ENCODE measurements at places on chromosomes 5 and 9.

DNA sequence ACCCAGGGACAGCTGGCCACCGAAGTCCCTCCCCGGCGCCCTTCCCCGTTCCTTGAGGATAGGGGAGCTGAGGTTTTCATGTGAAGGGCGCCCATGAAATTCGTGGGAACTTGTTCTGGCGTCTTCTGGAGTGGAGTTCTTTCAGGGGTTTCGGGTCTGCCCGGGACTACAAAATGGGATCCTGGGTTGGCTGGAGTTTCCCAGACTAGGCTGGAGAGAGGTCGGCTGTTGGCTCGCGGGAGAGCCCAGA is 3.6 kb upstream of the RGMB start:
- DNase-seq = no peak

GRCh38 chr5:23314827-23315226 is 192.6 kb upstream of the PRDM9 start:
- DNase-seq = peak; percentile 72

- no peak for DNase-seq
Measured at GRCh38 chr9:128051932-128052709, 15.0 kb downstream of the NAIF1 start.

DNA sequence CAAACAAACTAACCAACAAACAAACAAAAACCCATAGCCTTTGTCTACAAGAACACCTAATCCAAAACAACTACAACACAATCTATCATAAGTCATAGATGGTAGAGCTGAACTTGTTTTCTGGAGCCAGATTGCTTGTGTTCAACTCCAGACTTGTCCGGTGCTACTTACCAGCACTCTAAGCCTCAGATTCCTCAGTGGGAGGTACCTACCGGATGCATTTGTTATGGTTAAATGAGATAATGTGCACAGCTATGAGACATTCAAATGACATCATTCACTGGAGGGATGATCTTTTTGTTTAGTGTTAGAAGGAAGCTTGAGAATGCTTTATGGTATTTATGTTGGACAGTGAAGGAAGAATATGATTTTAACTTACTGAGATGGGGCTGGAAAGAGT is 592.9 kb upstream of the C9orf72 start:
- DNase-seq = no peak

DNA sequence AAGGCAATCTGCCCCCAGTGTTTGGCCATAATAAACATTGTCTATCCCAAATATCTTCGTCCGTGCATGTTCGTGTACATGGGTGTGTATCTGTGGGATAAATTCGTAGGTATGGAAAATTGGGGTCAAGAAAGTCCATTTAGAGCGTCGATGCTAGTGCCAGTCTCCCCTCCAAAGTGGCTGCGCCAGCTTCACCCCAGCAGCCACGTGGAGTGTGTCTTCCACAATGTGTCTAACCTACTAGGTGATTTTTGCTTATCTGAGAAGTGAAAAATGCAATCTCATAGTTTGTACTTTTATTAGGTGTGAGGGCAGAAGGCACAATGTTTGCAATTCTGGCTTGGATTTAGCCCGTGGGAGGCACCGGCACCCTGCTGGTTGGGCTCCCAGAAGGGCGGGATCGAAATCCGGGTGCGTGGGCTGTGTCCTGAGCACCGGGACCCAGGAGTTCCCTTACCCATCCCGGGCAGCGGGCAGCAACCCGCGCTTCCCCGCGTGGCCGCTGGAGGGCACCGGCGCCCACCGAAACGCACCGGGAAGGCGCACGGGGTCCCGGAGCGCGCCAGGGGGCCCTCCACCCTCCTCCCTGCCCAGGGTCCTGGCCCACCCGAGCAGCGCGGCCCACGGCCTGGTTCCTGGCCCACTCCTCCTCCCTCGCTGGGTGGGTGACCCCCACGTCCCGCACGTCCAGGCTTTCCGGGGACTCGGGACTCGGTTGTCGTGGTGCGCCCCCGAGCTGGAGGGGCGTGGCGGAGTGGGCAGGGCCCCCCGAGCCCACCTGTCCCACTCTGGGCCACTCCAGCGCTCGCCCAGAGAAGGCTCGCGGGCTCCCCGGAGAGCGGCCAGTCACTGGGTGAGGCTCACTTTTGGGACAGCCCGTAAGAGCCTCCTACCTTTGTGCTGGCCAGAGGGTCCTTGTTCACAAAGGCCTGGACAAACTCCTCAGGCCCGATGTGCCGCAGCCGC is 55.4 kb upstream of the RNF130 start:
- DNase-seq = no peak

GRCh38 chr5:125961150-125961549 is 462.1 kb upstream of the GRAMD2B start:
- DNase-seq = no peak

- peak; percentile 59 for DNase-seq
Measured at GRCh38 chr5:30502277-30502676, 691.2 kb upstream of the CDH6 start.

- DNase-seq = no peak
Measured at GRCh38 chr9:84484172-84484571, 143.6 kb upstream of the SLC28A3 start.

DNA sequence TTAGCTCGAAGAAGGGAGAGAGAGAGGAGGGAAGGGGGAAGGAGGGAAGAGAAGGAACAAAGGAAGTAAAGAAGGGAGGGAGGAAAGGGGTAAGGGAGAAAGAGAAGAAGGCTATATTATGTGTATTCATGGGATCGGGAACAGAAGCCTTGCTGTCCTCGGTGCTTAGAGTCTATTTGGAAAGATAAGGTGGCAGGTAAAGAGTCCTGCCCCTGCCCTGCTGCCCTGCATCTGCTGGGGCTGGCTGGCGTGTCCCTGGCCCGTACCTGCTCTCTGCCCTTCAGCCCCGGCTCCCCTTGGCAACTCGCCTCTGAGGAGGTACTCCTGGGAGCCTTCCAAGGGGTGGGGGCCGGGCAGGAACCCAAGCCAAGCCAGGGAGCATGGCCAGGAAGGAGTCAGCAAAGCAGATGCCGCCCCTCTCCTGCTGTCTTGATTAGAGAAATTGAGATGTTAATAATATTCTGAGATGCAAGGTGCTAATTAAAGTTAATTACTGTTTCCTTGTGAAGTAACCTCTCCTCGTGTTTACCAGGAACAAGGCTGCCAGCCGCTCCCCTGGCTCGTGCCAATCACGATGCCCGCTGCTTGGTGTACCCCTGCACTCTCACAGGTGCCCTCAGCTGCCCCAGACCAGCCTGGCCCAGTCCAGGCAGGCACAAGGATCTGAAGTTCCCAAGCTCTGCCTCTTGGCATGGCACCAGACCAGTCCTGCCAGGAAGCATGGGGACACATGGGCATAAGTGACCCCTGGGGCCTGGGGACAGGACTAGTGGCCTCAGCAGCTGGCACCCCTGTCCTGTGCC is 36.6 kb downstream of the PCDH1 start:
- DNase-seq = no peak

DNA sequence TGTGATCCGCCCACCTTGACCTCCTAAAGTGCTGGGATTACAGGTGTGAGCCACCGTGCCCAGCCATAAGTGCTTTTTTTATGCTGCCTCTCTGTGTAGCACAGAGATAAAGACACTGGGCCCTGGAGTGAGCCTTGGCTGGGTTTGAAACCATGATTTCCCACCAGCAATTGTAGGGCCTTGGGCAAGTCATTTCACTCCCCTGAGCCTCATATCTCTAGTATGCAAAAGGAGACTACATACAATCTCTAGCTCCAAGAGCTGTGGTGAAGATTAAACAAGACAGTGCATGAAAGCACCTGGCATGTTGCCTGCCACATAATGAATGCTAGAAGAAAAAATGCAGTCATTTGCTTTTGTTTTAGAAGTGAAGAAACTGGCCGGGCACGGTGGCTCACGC is 3.9 kb downstream of the FABP6 start:
- DNase-seq = no peak

DNA sequence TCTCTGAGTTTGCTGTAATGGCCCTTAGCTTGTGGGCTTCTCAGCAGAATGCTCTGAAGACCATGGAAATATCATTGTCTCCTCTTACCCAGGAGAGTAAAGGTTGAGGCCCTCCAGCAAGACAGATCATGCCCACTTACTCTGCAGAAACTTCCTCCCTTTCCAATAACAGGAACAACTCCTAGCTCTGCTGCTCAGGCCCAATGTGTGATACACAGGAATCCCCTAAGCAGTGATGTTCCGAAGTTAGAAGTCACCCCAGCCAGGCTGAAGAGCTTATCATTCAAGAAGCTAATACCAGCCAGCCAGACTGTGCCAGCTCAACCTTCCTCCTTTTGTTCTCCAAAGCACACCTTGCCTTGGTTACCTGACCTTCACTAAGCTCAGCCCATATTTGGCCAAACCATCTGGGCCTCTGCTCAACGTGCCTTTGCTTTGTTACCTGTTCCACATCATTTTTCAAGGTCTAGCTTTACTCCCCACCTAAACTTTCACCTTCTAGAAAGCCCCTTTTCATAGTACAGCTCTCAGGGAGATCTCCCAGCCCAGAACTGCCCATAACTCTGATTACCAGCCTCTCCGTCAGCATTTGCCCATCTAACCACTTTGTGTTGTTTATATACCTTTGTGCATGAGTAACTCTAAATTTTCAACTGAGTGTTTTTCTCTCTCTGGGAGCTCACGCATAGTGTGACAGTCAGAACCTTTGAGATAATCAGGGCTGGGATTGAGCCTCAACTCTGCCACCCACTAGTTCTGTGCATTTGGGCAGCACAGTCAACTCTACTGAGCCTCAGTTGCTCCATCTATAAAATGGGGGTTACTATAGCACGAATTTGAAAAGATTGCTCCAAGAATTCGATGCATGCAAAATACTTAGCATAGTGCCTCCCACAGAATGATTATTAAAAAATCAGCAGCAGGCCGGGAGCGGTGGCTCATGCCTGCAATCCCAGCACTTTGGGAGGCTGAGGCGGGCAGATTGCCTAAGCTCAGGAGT is 107.6 kb upstream of the CPEB4 start:
- no peak for DNase-seq

GRCh38 chr5:53333160-53333559 is 147.3 kb upstream of the FST start:
- DNase-seq = peak; percentile 64

- no peak for DNase-seq
Measured at GRCh38 chr5:1733369-1733768, 66.3 kb downstream of the MRPL36 start.

- DNase-seq = no peak
Measured at GRCh38 chr5:206927-207536, 10.9 kb downstream of the CCDC127 start.

DNA sequence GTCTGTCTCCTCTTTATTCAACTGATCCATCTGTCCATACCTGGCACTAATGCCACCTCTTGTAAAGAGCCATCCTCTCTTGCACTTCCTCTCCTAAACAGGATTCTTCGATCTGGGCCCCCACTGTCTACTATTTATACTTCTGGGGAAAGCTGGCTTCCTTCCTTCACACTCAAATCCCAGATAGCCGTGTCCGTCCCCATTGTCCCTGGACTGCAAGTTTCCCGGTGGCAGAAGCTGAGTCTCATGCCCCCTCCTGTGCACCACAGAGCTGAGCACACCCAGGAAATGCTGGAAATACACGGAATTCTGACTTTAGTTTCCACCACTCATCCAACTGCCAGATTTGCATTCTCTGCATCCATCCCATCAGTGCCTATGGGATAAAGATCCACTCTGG is 84.0 kb downstream of the MARCHF11 start:
- DNase-seq = no peak

DNA sequence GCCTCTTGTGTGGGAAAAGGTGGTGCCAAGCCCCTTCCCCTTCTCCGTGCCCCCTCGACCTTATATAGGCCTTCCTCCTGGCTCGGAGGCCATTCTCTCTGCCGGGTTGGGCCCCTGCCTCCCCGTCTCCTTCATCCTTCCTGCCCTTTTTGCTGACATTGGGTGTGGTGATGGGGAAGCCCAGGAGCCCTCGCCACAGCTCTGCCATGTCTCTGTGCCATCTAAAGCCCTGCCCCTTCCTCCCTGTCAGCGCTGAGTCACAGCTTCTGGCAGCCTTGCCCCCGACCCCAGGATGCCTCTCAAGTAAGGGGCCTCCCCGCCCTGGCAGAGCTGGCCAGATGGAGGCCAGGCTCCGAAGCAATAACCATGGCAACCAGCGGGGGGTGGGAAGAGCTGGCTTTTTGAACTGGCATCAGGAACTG is 30.4 kb downstream of the JADE2 start:
- DNase-seq = no peak

DNA sequence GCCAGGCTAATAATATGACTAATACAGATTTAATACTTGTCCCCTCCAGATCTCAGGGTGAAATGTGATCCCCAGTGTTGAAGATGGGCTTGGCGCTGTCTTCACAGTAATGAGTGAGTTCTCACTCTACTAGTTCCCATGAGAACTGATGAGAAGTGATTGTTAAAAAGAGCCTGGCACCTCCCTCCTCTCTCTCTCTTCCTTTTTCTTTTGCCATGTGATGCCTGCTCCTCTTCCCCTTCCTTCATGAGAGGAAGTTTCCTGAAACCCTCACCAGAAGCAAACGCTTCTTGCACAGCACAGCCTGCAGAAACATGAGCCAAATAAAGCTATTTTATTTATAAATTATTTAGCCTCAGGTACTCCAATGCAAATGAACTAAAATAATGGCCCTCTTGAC is 55.2 kb downstream of the GLDC start:
- no peak for DNase-seq

- no peak for DNase-seq
Measured at GRCh38 chr5:55483885-55484284, 50.9 kb downstream of the PLPP1 start.

DNA sequence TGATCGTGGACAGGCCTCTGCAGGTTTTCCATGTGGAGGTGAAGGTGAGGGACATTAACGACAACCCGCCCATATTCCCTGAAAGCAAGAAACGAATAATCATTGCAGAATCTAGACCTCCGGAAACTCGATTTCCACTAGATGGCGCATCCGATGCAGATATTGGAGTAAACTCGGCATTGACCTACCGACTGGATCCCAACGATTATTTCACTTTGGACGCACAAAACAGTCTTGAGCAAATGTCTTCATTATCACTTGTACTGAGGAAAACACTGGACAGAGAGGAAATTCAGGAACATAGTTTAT is 621 bp downstream of the PCDHA13 start:
- peak; percentile 9 for DNase-seq

DNA sequence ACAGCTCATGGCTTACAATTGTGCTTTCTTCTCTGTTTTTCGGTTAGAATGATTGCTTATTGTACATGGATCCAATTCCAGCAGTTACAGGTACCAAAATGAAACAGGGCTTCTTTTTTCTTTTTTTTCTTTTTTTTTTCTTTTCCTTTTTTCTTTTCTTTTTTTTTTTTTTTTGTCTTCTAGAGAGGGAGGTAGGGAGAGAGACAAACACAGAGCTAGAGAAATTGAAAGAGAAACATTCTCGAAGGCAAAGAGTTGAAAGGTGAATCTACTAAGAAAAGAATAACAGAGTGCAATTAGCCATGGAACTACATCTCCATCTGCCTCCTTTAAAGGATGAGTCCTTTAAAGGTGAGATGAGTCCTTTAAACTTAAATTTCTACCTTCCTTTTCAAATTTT is 1.0 kb upstream of the EDIL3 start:
- no peak for DNase-seq

DNA sequence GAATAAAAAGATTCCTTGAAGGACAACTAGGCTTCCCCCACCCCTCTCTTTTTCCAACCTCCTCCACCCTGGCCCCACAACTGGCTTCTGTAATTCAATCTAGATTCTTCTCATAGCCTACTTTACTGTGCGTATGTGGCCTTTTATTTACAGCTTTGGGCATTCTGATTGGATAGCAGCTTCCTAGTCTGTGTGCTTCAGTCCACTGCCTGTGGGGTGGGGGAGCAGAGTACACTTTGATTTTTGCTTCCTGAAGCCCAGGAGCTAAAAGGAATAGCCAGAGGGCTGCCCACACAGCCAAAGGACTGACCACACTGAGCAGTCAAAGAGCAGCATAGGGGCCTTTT is 30.4 kb downstream of the RUSC2 start:
- no peak for DNase-seq

- peak; percentile 58 for DNase-seq
Measured at GRCh38 chr5:143986516-143987212, 174.7 kb downstream of the HMHB1 start.

GRCh38 chr9:127022913-127023660 is 99.3 kb downstream of the ANGPTL2 start:
- DNase-seq = no peak
